ENCODE measurements at places on chromosomes 5 and 9.

DNA sequence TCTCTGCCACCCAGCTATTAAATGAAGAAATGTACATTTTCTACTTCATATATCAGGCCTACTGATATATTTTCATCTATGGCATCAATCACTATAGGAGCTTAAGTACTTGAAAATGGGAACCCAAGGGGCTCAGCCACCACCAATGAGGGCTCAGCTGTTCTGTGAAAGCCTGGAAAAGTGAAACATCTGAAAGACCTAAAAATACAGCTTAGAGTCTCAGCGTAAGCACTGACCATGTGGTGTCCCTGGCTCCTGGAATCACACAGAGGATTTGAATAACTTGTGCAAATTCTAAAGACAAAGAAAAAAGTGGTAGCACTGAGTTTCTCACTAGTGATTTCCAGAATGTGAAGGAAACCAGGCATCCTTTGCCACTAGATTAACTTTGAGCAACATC lies 64.5 kb downstream of the PTPRD start:
- DNase-seq: no peak

DNA sequence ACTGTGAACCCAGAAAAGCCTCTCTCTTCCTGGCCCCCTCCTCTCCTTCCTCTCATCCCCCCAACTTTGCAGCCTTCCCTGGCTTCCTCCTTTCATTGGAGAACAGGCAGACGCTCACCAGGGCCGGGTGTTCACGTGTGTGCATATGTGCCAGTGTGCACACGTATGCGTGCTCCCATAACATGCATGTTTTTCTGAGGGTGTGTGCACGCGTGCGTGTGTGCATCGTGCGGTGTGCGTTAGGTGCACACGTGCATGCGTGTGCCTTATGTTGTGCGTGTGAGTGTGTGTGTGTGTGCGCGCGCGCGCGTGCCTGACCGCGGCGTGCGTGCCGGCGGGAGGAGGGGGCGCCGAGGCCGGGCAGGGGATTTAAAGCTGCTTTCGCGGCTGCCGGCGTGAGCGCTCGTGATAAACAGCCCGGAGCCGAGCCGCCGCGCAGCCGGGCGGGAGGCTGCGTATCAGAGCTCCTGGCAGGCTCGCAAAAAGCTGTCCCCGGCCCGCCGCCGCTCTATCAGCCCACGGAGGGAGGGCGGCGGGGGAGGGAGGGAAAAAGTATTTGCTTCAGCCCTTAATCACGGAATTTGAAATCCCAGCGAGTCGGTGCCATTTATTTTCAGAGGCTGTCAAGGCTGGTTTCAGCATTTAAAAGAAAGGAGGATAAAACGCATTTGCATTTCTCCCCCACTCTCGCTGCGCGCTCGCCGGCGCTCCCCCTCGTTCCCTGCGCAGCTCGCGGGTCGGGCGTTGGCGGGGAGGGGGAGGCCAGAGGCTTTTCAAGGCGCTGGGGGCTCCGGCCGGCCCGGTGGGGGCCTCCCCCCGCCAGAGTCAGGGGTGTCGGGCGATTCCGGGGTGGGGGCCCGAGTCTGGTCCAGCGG lies 183.9 kb downstream of the C9orf50 start:
- no peak for DNase-seq

DNA sequence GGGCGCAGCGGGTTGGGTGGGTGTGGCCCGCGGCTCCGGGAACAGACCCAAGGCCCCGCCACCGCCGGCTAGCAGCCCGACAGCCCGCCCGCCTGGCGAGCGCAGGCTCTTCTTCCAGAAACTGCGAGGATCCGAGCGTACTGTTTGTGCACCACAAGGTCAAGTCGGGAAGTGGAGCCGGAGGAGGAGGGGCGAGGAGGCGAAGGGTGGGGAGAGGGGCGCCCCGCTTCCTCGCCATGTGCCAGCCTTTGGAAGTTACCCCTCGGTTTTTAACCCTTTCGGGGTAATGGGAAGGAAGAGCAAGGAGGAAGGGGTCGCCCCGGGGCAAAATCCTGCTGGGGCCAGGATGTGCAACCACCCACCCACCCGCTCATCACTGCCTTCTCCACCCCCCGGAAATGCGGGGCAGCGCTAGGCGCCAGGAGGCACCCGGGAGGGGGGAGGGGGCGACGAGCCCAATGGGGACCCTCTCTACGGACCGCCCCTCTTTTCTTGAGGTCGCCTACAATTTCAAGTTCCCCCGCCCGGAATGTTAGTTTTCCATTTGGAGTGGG lies 1.1 kb upstream of the JADE2 start:
- peak; percentile 58 for DNase-seq

GRCh38 chr5:110590187-110590586 lies 136.3 kb downstream of the TMEM232 start:
- DNase-seq: no peak

- DNase-seq: no peak
Observed at GRCh38 chr5:32842813-32843530, 131.9 kb downstream of the NPR3 start.

DNA sequence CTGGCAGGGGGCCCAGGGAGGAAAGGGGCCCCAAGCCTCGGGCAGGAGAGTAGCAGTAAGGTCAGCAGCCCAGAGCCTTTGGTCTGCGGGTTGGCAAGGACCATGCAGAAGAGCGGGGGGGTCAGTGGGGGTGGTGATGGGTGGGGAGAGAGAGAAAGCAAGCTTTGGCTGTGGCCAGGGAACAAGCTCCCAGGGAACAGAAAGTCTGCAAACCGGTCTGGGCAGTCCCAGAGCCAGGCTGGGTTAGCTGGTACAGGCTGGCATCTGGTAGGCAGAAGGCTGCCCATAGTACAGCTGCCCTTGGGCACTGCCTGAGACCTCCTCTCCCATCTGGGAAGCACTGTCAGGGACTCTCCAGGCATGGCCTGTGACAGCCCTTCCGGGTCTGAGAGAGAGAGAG lies 10.5 kb upstream of the EPB41L4B start:
- no peak for DNase-seq

GRCh38 chr9:136685790-136686533 lies 1.3 kb downstream of the AGPAT2 start:
- DNase-seq: no peak

DNA sequence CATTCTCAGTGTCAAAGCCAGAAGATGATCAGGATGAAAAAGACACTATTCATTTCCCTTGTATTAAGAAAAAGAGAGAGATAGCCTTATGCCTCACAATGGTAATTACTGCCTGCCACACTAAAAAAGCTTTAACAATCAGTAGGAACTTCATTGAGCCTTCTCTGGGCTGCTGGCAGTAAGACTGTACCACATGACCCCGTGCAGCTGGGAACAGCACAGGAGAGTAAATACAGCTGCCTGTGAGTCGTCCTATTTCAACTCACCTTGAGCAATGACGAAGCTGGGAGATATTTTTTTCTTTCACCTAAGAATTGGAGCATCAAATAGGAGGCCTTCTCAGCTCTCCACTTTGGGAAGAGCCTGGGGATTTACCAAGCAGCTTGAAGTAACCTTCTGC lies 316.3 kb downstream of the GABRB2 start:
- no peak for DNase-seq

DNA sequence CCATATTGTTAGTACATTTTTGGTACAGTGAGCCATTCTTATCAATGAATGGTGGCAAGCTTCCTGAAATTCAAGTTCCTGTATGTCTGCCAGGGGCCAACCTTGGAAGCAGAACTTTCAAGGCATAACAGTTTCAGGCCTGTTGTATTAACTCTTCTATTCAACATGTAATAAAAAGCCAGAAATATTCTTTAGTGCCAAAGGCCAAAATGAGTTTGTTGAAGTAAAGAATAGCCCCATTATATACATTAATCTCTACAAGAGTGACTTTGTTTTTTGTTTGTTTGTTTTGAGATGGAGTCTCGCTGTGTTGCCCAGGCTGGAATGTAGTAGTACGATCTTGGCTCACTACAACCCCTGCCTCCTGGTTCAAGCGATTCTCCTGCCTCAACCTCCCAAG lies 321.3 kb downstream of the KDM4C start:
- DNase-seq: no peak

GRCh38 chr5:177498013-177498787 lies 796 bp upstream of the PDLIM7 start:
- DNase-seq: no peak

GRCh38 chr5:95581576-95581975 lies 26.7 kb downstream of the ARSK start:
- DNase-seq: no peak

DNA sequence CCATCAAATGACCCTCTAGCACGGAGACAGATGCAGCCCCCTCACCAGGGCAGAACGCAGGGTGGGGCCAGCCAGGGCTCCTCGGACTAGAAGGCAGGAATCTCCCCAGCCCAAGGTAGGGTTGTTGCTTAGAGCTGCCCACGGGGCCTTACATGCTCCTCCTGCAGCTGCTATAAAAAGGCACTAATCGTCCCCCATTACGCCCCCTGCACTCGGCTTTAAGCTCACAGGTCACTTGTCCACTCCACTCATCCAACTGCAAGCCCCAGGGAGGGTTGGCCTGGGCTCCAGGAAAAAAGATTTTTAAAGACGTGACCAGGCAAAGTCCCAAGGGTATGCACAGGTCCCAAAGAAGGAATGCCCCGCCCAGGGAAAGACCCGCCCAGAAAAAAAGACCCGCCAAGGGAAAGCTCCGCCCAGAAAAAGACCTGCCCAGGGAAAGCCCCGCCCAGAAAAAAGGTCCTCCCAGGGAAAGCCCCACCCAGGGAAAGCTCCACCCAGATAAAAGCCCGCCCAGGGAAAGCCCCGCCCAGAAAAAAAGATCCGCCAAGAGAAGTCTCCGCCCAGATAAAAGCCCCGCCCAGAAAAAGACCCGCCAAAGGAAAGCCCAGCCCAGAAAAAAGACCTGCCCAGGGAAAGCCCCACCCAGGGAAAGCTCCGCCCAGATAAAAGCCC lies 11.1 kb downstream of the GRIN1 start:
- peak; percentile 43 for DNase-seq

GRCh38 chr5:71533615-71534014 lies 53.5 kb upstream of the MCCC2 start:
- DNase-seq: no peak

- no peak for DNase-seq
Observed at GRCh38 chr9:13107008-13107407, 172.5 kb downstream of the MPDZ start.

GRCh38 chr5:42962124-42962523 lies 78.0 kb downstream of the ANXA2R start:
- no peak for DNase-seq

DNA sequence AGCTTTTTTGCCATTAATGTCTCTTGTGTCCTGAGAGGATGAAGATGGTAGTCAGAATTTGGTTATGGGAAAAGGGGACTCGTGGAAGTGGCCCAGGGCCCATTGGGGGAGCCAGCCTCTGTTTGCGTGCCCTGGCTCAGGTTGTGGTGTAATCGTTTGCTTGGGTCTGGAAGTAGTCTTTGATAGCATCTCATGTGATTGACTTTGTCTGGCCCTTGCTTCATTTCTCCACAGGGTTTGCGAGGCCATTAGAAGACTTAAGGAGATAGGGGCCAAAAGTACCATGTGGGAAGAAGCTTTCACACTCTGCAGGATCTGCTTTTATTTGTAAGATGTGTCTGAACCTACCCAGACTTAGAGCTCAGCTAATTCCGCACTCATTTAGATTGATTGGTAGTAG lies 114.5 kb downstream of the FGF1 start:
- no peak for DNase-seq

DNA sequence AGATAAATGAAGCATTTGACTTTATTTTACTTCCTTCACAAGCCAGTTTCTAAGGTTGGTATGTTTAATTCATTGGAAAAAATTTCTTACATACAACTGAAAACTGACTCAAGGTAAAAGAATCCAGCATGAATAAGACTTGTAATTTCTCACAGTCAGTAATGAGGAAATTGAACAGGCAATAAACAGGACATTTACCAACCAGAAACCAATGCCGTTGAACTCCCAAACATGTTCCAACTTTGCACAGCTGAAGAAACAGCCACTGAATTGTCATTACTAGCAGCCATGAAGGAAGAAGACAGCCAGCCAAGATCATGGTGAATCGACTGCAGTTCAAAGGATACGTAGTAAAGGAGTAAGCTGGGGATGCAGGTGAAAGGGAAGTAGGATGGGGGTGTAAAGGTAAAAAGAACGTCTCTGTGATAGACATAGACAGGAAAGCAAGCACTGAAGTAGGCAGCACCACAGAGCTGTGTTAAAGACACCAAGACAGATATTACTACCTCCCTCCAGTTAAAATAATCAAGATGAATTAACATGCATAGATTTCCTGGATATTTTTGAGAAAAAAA lies 21.3 kb upstream of the SLC12A2 start:
- DNase-seq: no peak

- no peak for DNase-seq
Observed at GRCh38 chr5:88452820-88453219, 184.2 kb upstream of the TMEM161B start.

GRCh38 chr9:88193766-88194165 lies 55.5 kb upstream of the SPATA31C2 start:
- DNase-seq: no peak

GRCh38 chr5:148968311-148968710 lies 94.6 kb downstream of the SH3TC2 start:
- no peak for DNase-seq

DNA sequence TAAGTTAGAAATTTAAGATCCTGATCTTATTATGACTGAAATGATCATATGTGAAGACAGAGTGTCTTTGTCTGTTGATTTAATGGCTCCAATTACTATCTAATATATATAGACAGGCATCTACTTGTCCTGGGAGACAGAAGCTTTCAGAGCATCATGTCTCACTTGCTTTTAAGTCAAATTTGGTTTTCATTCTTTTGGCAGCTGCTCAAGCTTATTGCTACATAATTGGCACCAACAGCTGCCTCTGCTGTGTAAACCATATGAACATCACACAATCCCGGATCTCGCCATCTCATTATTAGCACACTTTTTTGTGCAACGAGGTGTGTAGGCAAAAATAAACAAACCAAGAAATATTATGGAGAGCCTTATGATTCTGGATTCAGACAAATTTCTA lies 1717.9 kb downstream of the EFNA5 start:
- no peak for DNase-seq

- DNase-seq: no peak
Observed at GRCh38 chr5:140557965-140558364, 692 bp upstream of the SRA1 start.

- DNase-seq: no peak
Observed at GRCh38 chr9:99044827-99045226, 60.1 kb upstream of the TGFBR1 start.

DNA sequence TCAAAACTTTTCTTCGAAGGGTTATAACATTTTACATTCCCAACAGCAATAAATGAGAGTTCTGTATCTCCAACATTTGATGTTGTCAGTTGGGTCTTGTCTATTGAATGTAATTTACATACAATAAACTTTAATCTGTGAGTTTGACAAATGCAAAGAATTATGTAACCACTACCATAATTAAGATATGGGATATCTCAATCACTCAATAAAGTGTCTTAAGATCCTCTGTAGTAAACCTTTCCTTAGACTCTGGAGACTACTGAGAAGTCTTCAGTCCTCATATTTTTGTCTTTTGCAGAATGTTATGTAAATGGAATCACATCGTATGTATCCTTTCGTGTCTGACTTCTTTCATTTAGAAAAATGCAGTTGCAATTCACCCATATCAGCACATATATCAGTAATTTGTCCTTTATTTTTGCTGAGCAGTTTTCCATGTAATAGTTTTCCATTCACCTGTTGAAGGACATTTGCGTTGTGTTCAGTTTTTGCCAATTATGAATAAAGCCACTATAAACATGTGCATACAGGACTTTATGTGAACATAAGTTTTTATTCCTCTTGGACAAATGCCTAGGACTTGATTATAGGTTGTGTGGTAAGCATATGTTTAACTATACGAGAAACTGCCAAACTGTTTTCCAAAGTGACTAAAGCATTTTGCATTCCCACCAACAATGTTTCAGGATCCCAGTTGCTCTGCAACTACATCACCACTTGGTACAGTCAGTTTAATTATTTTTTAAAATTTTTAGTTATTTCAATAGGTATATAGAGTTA lies 784.6 kb upstream of the ZNF608 start:
- DNase-seq: no peak

Measured in stimulated activated CD4-positive, alpha-beta T cell treated with anti-CD3 and anti-CD28 coated beads, Interleukin-15, amount 100 ng/mL, for 48 hours (primary cell).